ENCODE measurements at places on chromosomes 2 and 18. TPM values are rescaled to one million over a fixed set of nuclear protein-coding genes. Genes with fewer than 3 reads are reported as not detected.
A peak's percentile ranks its signal among the peaks of the same experiment; 100 is the strongest.

DNA sequence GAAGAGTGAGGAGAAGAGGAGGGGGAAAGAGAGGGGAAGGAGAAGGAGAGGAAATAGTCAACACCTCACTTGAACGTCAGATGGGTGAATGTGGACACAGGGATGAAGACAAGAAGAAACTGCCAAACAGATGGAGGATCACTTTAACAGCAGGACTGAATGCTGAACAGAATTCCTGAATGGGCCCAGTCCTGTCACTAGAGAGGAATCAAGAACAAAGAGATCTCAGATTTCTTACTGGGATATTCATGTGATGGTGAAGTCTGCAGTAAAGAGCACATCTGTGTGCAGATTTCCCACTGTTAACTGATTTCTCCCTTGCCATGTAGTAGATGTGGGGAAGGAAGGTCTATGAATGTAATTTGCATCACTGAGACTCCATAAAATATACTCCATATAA, 135.4 kb downstream of the L3MBTL4 start:
- DNase-seq, result no peak

DNA sequence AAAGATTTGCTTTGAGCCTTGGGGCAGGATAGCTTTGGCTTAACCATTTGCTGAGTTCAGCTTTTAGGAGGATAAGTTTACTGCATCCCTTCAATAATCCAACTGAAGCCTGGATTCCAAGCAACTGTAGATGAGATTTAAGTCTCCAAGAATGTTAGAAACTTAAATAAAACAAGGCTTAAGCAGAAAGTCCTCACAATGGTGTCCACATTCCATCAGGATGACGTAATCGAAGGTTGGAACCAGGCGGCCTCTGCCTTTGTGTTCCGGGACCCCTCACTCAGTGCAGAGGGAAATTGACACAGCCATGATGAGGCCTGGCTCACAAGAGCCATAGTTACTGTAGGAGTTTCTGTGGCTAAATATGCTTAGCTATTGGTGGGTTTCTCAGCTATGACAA, 260.4 kb downstream of the LPIN1 start:
- DNase-seq, result no peak

DNA sequence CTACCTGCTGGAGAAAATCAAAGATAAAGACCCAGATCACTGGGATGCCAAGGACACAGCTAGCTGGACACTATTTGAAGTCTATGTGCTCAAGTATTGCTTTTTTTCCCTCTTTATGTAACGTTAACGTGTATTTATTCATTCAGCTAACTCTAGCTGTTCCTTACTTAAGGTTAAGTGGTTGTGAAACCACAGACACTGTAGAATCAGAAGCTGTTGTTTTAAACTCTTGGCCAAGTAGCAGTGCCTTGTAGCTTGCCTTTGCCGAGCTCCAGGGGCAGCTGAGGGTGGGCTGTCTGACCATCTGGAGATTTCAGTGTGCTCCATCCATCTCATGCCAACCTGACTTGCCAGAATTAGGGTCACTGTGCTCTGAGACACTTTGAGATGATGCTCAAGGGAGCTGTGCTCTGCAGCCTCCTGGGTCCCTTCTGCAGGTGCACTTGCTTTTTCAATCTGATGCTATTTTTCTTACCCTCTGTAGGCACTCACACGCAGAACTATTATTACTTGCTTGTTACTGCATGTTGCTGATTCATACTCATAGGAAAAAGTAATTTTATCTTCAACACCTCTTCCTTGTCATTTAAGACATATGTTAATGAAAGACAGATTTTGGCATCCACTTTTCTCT, 116.2 kb downstream of the METTL8 start:
- no peak for DNase-seq

- DNase-seq, result no peak
These were observed 22.5 kb downstream of the AQP12A start for GRCh38 chr2:240713928-240714746.

- DNase-seq, result no peak
These were observed 121.6 kb downstream of the GALNT14 start for GRCh38 chr2:31016648-31017047.

DNA sequence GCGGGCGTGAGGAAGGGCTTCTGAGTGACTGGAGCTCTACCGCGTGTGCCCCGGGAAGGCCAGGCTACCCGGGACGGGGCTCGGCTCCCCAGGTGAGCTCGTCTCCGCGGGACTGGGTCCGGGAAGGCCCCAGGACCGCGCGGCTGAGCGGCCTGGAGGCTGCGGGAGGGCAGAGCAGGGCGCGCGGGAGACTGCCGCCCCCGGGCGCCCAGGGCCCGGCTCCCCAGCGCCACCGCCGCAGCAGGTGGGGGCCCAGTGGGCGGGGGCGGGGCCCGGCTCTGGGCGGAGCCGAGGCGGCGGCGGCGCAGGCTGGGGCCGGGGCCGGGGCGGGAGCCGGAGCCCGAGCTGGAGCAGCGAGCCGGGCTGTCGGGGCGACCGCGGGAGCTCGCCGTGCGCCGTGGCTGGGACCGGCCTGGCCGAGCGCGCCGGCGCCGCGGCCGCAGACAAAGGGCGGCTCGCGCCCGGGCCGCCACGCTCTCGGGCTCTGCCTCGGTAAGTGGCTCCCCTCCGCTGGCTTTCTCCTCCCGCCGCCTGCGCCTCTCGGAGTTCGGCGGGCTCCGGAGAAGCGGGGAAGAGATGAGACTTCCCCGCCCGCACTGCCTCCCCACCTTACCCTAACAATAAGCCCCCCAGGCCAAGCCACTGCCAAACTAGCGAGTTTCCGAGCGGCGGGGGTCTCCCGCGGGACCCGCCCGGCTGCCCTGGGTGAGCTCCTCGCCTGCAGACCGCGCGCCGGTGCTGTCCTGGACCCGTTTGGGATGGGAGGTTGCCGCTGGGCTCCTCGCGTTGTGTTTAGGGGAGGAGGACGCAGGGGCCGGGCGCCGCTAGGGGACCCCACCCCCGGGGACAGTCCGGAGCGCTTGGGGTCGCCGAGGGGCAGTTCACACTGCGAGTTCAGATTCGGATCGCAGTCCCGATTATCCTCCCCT, at the start of gene MAPK4:
TSS of gene MAPK4 (plus strand) at position 336 of the 929 bp plus-strand sequence. CDS start 103,872 bp downstream, outside the sequence.
- DNase-seq, result no peak

GRCh38 chr18:73975266-73975665, 172.4 kb downstream of the FBXO15 start:
- no peak for DNase-seq

DNA sequence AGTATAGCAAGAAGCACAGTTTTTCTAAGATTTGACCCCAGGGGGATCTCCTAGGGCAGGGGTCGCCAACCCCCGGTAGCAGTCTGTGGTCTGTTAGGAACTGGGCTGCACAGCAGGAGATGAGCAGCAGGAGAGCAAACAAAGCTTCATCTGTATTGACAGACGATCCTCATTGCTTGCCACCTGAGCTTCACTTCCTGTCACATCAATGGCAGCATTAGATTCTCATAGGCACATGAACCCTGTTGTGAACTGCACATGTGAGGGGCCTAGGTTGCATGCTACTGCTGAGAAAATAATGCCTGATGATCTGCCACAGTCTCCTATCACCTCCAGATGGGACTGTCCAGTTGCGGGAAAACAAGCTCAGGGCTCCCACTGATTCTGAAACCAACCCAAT, 136.2 kb downstream of the RGPD3 start:
- no peak for DNase-seq

- DNase-seq, result no peak
These were observed 1192.5 kb upstream of the ACVR2A start for GRCh38 chr2:146652311-146652710.

DNA sequence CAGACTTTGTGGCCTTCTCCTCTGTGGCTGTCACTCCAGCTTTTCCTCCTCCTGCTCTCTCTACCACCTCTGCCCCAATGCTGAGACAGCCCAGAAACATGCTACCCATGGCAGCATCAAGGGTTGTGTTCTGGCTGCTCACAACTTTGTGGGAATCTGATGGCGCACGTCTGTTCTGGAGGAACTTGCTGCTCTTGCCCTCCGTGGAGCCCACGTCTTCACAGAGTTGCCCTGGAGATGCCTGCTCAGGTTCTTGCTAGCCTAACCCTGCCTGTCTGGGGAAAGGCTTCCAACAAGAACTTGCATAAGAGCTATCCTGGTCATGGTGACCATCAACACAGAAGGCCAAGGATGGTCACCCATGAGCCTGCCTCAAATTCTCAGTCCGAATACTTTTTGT, 237.4 kb downstream of the AFF3 start:
- no peak for DNase-seq

GRCh38 chr2:25981596-25982272, 563 bp downstream of the KIF3C start:
- no peak for DNase-seq

DNA sequence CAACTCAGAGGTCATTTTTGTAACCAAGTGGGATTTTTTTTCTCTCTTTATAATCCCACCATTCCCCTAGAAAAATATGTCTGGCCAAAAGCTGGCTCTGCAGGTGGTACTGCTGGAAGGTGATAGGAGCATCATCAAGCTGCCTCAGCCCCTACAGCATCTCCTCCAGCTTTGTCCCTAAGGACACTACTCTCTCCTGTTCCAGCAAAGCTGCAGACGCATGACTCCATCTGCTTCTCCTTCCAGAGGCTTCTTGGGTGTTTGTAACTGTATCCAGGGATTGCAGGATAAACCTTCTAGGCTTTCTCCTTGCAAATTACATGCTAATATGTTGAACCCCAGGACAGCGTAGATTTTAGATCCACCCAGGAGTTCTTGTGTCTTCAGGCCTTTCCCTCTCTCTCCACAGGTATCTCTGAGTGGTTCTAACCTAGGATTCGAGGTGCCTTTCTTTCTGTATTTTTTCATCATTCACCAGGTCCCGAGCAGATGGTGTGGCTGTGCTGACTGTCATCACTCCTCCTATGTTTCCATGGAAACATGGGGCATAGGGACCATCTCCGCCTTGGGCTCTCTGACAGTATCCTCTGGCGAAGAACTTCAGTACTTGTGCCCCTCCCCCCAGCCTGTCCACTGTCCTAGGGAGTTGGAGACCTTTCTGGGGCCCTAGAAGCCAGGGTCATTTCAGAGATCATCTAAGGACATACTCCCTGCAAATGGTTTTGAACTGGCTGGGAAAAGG, 34.3 kb downstream of the AFF3 start:
- no peak for DNase-seq

DNA sequence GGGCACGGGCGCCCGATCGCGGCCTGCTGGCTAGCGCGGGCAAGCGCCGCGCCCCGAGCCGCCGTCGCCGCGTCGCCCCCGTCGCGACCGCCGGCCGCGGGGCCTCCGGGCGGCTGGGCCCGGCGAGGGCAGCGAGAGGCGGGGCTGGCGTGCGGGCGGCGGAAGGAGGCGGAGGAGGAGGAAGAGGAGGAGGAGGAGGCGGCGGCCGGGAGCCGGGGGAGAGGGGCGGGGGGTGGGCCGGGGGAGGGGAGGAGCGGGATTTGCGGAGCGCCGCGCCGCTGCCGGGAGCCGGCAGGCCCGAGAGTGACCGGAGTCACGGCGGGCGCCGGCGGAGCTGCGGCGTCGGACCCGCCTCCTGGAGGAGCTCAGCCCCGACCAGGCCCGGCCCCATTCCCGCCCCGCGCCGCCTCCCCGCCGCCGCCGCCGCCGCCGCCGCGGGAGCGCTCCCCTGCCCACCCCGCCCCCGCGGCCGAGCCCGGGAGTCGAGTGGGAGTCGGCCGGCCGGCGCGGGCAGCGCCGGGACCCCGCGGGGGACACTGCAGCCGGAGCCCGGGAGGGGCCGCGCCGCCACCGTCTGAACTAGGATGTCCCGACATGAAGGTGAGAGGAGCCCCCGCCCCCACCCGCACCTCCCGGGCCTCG, at the start of gene KCMF1:
TSS of gene KCMF1 (plus strand) at position 294 of the 642 bp plus-strand sequence. CDS start at position 585, 291 bp downstream.
- peak; percentile 93 for DNase-seq

DNA sequence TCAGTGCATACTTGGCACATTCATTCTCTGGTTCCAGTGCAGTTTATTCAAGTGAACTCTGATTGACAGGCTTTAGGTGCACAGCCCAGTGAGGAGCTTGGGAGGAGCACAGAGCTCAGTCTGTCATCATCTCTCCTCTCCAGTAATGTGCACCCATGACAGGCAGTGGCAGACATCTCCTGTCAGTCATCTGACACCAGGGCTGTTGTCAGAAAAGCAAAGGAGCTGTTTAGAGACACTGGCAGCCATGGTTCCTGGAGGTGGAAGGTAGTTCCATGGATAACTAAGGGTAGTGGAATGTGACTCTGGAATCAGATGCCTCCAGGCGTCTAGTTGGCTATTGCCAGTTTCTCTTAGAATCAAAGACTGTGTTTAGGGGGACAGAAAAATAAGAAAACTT, 308.8 kb downstream of the DCDC2C start:
- DNase-seq, result no peak

DNA sequence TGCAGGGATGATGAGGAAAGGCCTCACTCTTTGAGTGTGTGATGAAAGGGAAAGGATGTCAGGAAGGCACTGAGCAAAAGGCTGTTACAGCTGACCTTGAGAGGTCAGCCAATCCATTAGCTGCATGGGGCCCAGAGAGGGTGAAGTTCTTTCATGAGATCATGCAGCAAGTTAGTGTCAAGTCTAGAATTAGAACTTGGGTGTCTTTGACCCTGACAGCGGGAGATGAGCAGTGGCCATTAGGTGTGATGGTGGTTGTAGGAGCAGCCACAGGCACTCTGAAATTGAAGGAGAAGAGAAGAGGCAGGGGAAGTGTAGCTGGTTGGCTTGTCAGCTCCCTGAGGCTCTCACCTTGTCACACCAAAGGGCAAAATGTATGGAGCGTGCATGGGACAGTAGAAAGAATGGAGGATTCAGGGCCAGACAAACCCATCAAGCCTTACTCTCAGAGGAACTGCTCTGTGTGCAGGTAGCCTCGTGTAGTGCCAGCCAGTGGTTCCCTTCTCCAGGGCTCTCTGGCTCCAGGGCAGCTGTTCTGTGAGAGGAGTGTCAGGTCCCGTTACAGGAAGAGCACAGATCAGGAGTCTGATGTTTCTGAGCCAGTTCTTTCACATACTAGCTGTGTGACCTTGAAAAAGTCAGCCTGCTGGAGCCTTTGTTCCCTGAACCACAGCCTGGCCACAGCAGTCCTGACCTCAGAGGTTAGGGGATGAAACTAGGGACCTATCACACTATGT, 35.9 kb downstream of the MAP4K4 start:
- DNase-seq, result no peak

DNA sequence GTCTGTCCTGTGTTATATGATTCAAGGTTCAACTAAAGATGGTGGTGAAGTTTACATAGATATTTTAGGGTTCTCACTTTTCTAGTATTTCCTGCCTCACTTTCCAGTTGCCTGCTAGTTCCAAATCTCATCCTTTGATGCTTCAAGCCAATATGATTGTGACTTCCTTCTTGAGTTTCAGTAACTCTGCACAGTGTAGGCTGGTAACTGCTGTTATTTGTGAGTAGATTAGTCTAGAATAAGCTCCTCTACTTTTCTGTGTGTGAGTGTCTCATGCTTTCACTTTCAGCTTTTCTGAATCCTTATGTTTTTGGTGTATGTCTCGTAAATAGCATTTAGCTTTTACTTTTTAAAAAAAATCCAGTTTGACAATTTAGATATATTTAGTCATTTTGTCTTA, 42.6 kb downstream of the GALNT1 start:
- no peak for DNase-seq

LYPD6B gene
- total RNA-seq, result not detected

OSR1 gene
- total RNA-seq, result 41.6 TPM

CKAP2L gene
- total RNA-seq, result not detected

TLX2 gene
- total RNA-seq, result not detected

HEATR5B gene
- 22.4 TPM for total RNA-seq

ABCG5 gene
- not detected for total RNA-seq

DYNC2LI1 gene
- total RNA-seq, result 7.4 TPM
